Left renal pelvis (tissue), 4 donors: ENCODE measurements at places on chromosomes 7 and 10. TPM values are rescaled to one million over a fixed set of nuclear protein-coding genes. Genes with fewer than 3 reads are reported as not detected.

Gene OR6V1
- not detected for polyA plus RNA-seq

Gene PPP1R17
- polyA plus RNA-seq: not detected

Gene SAMD9L
- 3.9 TPM for polyA plus RNA-seq

Gene TMEM236
- polyA plus RNA-seq: 0.16 TPM

Gene PON2
- polyA plus RNA-seq: 240 TPM

Gene BMPER
- polyA plus RNA-seq: 25.1 TPM

Gene CTTNBP2
- 5.0 TPM for polyA plus RNA-seq

Gene CC2D2B
- polyA plus RNA-seq: 1.4 TPM

Gene EPC1
- 67.9 TPM for polyA plus RNA-seq
